ENCODE measurements at places on chromosomes 1 and 21.

- DNase-seq: no peak
These were observed 38.8 kb downstream of the ST6GALNAC5 start for GRCh38 chr1:76905876-76906595.

DNA sequence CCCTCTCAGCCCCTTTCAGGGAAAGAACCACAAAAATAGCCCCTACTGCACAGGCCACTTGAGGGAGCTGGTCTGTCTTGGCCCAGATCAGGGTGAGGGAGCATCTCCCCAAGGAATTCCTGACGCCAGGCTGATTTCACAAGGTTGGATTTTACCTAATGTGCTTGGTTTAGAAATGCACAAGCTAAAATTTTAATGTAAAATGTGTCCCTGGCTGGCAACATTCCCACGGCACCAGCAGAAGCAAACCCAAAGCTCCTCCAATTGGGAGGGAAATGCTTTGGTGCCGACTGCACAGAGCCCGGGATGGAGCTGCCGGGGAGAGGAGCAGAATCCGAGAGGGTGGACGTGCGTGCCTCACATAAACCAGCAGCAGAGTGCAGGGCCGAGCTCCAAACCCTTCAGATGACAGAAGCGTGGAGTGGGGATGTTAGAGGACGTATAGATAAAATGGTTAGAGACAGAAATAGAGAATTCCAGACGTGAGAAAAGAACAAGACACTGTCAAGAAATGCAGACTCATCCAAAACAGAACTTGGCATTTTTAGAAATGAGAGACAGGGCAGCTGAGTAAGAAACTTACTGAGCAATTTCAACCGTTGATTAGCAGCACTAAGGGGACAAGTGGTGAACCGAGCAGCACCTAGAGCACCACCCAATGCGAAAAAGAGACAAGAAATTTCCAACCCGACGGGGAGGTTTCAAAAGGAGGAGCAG, 41.6 kb upstream of the TMEM52 start:
- DNase-seq: no peak

DNA sequence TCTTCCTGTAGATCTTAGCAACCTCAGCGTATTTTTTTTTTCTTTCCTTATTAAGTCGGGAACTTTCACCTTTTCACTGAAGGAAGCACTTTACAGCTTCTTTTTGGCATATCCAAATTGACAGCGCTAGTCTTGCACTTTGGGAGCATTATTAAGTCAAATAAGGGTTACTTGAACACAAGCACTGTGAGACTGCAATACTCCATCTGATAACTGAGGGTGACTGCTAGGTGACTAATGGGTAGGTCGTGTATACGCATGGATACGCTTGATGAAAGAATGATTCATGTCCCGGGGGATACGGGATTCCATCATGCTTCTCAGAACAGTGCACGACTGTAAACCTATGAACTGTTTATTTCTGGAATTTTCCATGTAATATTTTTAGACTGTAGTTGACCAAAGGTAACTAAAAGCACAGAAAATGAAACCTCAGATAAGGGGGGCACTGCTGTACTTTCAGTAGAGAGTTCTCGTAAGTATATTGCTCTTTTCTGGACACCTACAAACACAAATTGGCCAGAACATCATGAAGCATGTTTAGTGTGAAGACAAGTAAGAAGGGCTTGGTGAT, 364.7 kb downstream of the SMYD3 start:
- no peak for DNase-seq

GRCh38 chr1:89945852-89946476, 48.9 kb upstream of the ZNF326 start:
- DNase-seq: no peak

GRCh38 chr1:19559641-19560040, 74.3 kb upstream of the CAPZB start:
- no peak for DNase-seq

DNA sequence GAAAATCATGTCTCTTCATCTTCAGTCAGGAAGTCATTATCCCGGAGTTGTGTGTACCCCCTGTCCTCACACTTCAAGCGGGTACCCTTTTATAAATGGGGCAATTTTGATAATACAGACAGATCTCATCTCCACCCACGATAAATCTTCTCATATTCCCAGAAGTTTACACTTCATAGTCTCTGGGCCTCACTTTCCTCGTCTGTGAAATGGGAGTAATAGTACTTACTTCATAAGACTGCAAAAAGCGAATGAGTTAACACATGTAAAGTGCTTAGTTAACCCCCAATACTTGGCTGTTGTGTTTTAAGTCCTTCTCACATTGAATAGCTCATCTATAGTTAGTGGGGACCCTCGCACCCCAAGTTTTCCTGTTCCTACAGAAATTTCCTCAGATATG, 820 bp downstream of the NUP210L start:
- no peak for DNase-seq

All from CD4-positive, alpha-beta T cell treated with Interleukin-15 for 4 hours (primary cell).